Liver (tissue), 10 donors: ENCODE measurements at places on chromosomes 7 and 10.

GRCh38 chr10:78313636-78314035 lies 280.0 kb downstream of the RPS24 start:
- peak; percentile 6 for DNase-seq

GRCh38 chr10:1162481-1163203 lies 106.5 kb downstream of the WDR37 start:
- no peak for DNase-seq

- no peak for DNase-seq
Measured at GRCh38 chr10:74234569-74234968, 83.5 kb downstream of the ADK start.

DNA sequence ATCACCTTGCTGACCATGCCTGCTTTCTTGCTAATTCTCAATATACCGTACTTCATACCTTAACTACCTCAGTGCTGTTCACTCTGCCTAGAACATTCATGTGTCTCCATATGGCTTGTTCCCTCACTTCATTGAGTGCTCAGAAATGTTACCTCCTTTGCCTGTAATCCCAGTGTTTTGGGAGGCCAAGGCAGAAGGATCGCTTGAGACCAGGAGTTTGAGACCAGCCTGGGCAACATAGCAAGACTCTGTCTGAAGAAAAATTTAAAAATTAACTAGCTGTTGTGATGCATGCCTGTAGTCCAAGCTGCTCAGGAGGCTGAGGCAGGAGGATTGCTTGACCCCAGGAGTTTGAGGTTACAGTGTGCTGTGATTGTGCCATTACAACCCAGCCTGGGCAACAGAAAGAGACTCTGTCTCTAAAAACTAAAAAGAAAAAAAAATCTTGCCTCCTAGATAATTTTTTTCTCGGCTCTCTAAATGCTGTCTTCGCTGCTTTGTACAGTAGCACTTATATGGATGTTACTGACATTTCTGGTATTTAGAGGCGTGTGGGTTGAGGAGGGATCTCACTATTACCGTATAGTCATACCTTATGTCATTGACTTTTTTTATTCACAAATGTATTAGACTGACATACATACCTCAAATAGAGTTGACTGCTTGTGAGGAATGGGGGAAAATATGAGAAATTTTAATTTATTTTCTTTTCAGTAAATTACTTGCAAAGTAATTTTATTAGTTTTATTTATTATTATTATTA lies 63.7 kb downstream of the LCOR start:
- no peak for DNase-seq

DNA sequence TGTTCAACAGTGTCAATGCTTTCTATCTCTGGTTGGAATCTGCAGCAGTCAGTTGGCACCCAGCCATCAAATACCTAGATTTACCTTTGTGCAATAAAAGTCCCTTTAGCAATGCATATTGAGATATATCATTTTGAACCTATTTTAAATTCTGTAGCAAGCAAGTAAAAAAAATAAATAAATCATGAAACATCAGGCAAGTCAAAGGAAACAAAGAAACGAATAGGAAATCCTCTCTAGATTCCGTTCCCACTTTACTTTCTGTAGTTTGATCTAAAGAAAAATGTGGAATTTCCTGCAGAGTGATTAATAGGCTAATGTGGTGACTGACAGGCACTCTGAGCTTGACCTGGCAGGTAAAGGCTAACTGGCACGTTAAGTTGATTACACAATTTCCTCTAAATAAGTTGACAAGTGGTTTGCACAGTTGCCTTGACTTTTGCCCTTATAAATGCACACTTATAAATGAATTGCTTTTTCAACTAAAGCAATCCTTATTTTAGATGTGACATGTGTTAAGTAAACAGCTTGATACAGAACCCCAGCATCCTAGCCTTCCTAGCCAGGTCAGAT lies 208.1 kb upstream of the TCF7L2 start:
- DNase-seq: no peak

- DNase-seq: no peak
Measured at GRCh38 chr10:31635415-31636065, 293.1 kb downstream of the ARHGAP12 start.

GRCh38 chr10:35998026-35998425 lies 355.9 kb upstream of the FZD8 start:
- no peak for DNase-seq

- no peak for DNase-seq
Measured at GRCh38 chr7:151866028-151866427, 10.9 kb downstream of the PRKAG2 start.

- no peak for DNase-seq
Measured at GRCh38 chr10:88156341-88156740, 292.9 kb downstream of the PTEN start.

- no peak for DNase-seq
Measured at GRCh38 chr7:39515534-39516228, 50.5 kb upstream of the YAE1 start.

DNA sequence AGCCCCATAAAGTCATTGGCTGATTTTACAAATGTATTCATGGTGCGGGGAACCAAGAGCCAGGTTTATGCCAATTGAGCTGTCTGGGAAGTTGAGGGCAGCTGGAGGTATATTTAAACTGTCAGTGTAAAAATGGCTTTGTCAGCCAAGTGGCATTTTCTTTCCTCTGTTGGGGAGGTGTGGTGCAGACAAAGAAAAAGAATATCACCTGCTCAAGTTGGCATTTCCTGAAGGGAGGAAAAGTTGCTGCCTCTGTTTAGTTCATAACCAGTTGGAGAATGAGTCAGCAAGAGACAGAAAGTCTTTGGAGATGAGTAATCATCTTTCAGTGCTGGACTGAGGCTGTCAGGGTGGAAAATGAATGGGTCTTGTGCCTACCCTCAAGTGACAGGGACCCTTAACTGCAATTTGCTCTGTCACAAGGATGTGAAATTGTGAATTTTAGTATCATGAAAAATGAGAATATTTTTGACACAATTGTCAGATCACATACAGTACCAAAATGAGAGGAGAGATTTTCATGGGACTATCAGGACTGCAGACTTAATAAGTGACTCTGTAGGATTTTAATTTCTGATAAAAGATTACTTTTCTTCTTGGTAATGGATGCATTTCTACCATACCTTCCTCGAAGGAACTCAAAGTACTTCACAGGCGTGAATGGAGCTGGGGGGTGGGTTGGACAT lies 137.3 kb downstream of the ANLN start:
- no peak for DNase-seq

DNA sequence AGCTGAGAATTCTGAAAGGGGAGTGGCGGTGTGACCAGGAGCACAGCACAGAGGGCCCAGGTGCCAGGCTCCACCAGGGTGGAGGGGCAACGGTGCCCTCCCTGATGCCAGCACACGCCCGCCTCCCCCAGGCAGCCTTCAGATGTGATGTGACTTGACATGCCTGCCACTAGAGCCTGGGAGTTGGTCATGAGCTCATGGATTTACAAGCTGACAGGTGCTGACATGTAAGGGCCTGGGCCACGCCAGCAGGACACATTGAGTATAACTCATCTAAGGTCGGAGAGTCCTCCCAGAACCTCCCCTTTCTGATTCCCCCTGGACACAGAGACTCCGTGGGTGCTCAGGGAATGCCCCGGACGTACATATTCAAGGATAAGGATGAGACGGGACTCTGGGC lies 74.2 kb downstream of the LSM5 start:
- DNase-seq: no peak

- no peak for DNase-seq
Measured at GRCh38 chr10:58444321-58444720, 59.1 kb downstream of the TFAM start.

DNA sequence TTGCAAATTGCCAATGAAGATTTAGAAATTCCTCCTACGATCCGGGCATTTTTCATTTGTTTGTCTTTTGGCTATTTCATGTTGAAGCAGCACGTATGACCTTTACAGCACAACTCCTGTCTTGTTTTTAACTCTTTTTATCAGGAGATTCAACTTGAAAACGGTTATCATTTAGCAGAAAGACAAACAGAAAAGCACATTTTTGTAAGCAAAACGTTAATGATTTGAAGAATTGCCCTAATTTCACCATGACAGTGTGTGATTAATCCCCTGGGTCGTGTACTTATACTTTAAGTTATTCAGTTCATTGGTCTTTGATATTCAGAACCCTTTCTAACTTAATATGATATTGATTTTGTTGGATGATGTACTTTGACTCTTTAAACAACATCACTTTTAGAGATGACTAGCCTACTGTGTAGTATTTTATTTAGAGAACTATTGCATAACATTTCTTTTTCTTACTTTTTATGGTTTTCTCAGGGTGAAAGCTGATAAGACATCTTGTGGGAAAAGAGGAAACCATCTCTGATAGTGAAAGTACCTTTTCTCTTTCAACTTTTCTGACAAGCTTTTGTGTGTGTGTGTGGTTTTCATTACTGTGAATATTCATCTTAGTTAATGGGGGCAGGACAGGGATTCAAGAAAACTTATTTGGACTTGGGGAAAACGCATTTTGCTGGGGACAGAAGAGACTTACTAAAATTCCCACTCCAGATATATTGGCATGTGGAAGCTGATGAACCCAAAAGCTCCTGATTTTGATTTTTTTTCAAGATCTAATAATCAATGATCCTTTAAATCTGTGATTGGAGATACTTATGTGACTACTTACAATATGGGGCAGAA lies 8.1 kb downstream of the HHEX start:
- DNase-seq: no peak

GRCh38 chr7:34249192-34249591 lies 343.9 kb downstream of the BMPER start:
- DNase-seq: no peak

DNA sequence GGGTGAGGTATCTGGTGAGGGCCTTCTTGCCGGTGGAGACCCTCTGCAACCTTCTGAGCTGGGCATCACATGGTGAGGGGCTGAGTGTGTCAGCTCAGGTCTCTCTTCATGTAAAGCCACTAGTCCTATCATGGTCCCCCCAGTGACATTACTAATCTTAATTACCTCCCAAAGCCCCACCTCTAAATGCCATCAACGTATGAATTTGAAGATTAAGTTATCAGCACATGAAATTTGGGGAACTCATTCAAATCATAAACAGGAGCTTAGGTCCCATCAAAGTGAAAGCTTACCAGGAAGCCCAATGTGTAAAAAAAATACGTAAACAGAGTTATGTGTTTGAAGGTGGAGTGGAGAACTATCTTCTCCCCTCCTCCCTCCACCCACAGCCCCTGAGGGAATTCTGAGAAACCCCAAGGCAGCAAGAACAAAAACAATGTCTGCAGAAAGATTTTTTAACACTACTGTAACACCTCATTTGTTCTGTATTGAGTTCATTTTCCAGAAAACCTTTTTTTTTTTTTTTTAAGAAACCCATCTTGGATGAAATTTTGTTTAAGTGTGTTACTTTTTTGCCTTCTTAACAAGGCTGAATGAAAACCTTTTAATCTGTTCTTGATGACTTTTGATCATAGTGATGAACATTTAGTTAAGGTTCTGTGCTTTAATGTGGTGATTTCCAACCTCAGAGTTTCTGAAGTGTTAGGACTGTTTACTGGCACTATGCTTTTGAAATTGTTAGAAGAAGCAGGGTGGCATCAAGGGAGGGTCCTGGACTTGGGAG lies 19.1 kb upstream of the PCGF5 start:
- DNase-seq: no peak

DNA sequence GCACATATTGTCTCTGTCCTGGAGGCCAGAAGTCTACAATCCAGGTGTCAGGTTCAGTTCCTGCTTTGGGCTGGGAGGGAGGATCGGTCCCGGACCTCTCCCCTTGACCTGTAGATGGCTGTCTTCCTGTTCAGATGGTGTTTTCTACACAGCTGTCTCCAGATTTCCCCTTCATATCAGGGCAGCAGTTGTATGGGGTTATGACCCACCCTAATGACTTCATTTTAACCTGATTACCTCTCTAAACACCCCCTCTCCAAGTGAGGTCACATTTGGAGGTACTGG lies 38.7 kb downstream of the ZNF467 start:
- DNase-seq: no peak

- peak; percentile 75 for DNase-seq
Measured at GRCh38 chr10:97572214-97572989, at the start of gene ANKRD2. Gene ANKRD2 (plus strand): TSS chr10:97572779. CDS start chr10:97572789, 10 bp downstream.

DNA sequence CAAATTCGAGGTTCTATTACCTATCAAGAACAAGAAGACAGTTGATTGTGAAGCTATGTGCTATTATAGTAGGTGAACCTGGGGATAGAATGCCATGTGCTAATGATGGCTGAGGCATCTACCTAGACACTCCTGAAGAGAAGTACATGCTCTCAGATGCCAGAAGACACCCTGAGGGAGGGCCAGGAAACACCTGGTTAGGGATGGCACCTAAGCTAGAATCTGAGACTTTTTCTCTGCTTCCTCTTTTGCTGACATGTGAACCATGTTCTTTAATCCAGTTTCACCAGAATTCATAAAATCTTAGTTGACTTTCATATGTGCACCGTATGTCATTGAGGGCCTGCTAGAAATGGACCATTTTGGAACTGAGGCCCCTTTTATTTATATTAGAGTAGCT lies 242.8 kb downstream of the GPR158 start:
- no peak for DNase-seq

- no peak for DNase-seq
Measured at GRCh38 chr10:11687779-11688447, 54.3 kb upstream of the ECHDC3 start.

DNA sequence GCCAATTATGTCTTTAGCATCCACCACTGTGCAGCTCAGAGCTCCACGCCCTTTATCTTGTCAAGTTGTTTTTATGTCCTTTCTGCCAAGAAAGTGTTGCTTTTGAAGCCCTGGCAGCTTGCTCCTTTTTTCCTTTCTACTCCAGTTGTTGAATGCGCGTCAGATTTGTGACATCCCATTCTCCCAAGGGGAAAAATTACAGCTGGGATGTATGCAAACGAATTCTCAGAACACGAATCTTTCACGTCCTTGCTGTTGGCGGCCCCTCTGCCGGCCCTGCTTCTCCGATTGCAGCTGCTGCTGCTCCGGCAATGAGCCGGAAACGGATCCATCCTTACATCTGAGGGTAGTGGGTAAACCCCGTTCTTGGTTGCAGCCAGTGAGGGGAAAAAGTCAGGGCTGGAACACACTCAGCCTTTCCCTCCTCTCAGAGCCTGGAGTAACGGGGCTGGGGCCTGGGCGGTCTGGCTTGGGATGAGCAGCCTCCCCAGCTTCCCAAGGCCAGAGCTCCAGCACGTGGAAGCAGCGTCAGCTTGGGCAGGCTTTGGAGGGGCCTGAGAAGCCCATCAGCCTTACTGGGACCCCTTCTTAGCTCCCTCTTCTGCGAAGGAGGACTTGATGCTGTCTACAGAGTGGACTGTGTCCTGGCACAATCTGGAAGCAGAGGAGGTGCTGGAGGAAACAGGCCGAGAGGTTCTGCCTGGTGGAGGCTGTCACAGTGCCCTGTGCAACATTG lies 79.0 kb upstream of the CHST15 start:
- DNase-seq: no peak

- no peak for DNase-seq
Measured at GRCh38 chr10:76657337-76658012, 980.1 kb downstream of the KCNMA1 start.

- no peak for DNase-seq
Measured at GRCh38 chr10:78203915-78204818, 170.5 kb downstream of the RPS24 start.

- no peak for DNase-seq
Measured at GRCh38 chr7:92489634-92490033, 11.9 kb upstream of the ERVW-1 start.

GRCh38 chr7:25559581-25560367 lies 331.5 kb upstream of the NPVF start:
- no peak for DNase-seq
